ENCODE measurements at places on chromosomes 1 and 21.

- no peak for DNase-seq
Observed at GRCh38 chr1:25468033-25468432, 37.3 kb downstream of the MACO1 start.

GRCh38 chr1:109923131-109923945 is 12.7 kb downstream of the CSF1 start:
- DNase-seq, result no peak

- DNase-seq, result no peak
Observed at GRCh38 chr1:43318831-43319230, 18.0 kb downstream of the TIE1 start.

- DNase-seq, result peak; percentile 97
Observed at GRCh38 chr1:109075531-109076490, at the start of gene TAF13. Gene TAF13, minus strand, starts transcription at chr1:109076003. Its CDS starts 56 bp downstream, at chr1:109075947.

DNA sequence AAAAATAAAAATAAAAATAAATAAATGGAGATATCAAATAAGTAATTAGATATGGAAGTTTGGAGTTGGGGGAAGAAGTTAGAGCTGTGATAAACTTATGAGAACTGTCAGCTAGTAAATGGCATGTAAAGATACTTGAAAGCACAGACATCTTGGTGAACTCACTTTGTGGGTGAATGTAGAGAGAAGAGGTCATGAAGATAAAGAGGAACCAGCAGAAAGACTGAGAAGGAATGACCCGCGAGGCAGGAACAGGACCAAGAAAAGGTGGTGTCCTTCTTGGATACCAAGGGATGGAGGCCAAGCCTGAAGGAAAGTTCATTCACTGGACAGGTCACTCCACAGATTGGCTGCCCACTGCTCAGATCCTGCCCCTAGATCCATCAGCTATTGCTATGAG is 4.7 kb upstream of the CAPZB start:
- no peak for DNase-seq

DNA sequence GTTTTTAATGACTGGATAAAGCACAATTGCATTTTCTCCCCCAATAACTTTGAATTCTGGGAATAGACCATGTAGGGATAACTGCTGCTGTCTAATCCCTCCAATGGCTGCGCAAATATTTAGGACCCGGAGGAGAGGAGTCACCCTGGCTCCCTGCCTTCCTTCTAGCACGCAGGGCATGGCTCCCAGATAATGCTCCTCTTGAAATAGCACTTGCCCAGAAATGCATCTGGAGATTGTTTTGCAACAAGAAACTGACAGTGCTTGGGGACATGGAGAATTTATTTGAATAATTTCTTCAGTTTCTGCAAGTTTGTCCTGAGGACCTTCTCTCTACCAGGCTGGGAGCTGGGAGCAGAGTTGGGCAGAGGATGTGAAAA is 83.5 kb downstream of the MAN1C1 start:
- peak; percentile 61 for DNase-seq

DNA sequence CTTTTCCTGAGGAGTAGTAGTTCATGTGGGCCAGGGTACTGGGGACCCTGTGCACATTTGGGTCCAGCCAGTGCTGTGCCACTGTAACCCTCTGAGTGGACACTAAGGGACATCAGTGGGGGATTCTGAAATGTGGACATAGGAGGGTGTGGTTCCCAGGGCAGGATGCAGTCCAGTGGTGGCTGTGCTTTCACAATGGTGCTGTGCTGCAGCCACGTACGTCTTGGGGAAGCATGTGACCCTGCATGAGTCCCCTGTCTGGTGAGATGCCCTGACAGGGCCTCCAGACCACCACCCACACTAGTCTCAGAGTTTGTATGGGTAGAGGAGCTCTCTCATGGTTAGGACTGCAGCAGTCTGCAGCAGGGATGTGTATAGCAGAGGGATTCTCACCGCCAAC is 37.8 kb upstream of the WNT2B start:
- DNase-seq, result no peak

- DNase-seq, result peak; percentile 34
Observed at GRCh38 chr1:59016390-59016789, 232.5 kb upstream of the JUN start.

Data from fibroblast of skin of right quadriceps (primary cell).